ENCODE measurements at places on chromosomes 16 and 17.

DNA sequence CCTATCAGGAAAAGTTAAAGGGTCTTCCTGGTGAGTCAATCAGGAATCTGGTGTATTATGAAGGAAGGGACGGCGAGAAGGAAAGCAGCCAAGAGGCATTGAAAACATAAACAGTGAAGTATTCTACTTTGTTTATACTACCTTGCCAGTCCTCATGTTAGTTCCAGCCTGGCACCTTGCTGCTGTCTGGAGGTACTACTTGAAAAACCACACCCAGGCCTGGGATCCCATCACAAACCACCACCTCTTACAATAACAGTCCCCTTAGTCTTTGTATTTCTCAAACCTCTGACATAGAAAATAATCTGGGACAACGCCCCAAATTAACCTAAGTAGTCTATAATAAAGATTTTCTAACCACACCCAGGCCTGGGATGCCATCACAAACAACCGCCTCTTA is 676.7 kb upstream of the SOX9 start:
- no peak for DNase-seq

DNA sequence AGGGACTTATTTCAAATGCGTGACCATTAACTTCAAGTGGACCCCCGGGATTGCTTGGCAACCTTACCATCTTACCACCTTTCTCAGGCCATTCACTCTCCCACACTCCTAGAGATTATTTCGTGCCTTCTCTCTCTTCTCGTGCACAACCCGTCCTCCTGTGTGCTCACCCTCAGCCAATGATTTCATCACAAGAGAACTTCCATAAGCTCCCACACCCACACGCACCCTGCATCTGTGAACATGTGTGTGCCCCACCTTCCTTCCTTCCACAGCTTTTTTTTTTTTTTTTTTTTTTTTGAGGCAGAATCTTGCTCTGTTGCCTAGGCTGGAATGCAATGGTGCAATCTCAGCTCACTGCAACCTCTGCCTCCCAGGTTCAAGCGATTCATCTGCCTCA is 27.4 kb upstream of the CDH3 start:
- DNase-seq, result no peak

DNA sequence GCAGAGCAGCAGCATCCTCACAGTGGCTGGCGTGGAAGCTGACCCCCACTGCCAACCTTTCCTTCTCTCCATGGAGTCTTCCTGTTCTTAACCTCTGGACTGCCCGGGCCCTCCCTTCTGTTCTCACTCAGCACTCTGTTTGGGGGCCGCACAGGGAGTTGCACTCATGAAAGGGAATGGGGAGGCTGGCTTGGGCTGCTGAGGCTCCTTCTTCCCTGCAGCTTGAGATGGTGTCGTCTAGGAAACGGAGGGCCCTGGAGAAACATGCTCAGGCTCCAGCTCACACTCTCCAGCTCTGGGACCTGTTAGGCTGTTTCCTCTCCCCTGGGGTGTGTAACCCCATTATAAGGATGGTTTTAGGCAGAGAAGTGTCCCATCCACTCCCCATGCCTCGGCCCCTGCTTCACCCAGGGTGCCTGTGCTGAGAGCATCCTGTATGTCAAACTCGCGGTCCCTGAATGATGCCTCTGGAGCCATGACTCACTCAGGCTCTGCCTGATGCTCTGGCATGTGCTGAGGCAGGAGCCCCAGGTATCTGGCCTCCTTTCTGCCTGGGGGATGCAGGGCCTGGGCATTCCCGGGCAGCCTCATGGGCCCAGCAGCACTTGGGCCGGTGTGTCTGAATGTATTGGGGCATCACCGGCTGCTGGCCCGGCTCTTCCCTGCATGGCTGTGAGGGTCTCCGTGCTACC is 18.9 kb downstream of the TMEM94 start:
- no peak for DNase-seq

DNA sequence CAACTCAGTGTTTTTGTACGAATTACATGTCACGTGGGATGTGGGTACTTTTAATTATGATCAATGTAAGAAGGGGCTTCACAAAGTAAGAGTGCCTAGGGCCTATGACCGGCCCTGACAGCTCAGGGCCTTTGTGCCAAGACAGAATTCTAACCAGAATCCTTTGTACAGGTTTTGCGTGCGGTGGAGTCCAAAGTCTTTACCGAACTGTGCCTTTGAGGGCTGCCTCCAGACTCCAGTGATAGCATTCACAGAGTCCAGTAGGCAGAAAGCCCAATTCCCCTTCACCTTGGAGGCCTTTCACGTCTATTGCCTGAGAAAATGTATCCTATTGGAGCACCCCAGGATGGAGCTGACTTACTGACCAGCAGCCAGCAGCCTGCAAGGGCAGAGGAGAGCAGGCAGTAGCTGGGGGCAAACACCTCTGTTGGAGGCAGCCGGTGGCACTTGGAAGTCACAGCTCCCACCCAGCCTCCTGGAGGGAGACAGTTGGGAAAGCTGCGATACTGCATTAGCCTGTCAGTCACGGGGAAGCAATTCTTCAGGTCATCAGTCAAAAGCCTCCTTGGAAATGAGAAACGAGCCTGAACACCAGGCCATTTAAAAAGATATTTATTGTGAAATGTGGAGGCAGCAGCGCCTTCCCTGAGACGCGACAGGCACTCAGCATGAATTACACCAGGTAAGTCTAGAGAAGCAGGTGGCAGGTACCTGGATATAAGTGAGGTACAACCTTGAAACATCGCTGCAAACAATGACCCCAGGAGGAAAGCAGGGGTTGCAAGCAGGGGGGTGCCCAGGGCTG is 98.1 kb upstream of the CDYL2 start:
- DNase-seq, result no peak

DNA sequence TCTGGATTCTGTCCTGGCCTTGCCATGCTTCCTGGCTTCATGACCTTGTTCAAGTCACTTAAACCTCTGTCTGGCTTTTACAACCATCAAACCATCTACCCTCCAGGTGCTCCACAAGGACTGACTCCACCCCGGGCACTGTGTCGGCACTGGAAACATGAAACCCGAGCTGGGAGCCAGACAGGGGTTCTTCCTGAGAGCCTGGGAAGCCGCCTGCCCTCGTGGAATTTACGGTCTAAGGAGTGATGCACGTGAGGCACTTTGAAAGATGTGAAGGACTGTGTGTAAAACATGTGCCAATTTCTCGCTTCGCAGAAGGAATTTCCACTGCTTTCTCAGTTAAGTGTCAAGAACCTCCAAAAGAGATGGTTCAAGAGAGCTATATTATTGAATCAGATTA is 11.6 kb downstream of the CDK5R1 start:
- DNase-seq, result no peak

DNA sequence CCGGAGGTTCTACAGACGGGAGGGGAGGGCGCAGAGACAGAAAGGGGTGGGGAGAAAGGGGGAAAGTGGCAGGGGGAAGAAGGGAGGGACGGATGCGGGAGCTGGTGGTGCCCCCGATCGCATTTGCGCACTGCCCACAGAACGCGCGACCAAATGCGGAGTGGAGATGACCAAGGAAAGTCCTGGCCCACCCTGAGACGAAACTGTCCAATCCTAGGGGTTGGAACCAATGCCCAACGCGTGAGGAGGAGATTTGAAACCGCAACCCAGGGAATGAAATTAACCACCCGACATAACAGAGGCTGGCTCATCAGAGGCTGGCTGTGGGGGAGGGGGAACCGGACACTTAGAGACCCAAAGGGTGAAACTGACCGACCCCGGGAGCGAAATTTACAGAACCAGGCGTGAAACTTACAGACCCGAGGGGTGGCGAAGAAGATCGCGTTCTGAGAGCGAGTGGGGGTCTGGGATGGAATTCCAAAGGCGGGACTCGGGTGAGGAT is 1.4 kb downstream of the HES7 start:
- DNase-seq, result no peak

DNA sequence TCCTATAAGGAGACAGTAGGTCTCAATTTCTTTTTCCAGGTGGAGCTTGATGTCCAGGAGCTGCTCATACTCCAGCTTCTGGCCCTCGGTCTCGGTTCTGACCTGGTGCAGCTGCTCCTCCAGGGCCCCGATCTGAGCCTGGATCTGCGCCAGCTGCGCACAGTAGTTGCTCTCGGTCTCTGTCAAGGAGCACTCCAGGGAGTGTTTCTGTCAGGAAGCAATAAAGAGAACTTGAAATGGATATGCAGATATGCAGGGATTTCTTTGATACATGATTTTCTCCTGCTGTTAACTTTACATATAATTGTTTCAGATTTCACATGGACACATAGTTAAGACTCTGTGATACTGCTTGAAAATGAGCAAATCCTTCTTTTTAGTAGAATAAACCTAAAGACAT is 4.7 kb downstream of the KRT25 start:
- DNase-seq, result no peak

- DNase-seq, result no peak
These were observed 13.6 kb upstream of the DNASE1 start for GRCh38 chr16:3640632-3641501.

DNA sequence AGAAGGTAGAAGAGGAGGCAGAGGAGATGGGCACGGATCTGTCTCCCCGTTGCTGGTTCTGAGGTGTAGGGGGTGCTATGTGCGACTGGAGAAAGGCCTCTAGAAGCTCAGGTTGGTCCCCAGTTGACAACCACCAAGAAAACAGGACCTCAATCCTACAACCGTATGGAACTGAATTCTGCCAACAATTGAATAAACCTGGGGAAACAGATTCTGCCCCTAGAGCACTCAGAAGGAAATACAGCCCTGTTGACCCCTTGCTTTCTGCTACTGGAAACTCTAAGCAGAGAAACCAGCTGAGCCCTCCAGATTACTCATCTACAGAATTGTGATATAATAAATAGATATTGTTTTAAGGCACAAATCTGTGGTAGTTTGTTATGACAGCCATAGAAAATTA is 313.0 kb upstream of the GOT2 start:
- no peak for DNase-seq
